ENCODE measurements at places on chromosomes 3 and 15.

DNA sequence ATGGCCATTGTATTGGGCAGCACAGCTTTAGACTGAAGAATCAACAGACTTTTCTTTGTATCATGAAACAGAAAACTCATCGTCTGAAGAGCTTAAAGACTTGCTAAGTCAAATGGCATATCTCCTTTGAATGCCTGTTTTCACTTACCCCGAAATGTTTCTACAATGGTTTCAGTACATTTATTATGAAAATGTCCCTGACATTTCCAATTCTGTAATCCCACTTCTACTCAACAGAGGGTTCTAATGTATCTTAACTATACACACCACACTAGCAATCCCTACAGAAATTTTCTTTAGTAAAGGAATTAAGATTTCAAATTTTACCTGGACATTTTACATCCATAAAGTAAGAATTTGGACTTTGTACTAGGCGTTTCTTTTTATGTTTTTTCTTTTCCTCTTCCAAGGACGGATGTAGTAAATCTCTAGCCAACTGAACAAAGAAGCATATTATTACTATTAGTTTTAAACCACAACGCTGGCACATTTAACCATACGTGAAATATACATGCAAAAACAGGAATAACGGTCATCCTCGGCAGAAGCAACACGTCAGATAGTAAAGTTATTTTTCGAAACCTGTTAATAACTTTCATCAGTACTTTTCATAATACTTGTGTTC, 1.1 kb downstream of the RPS27L start:
- DNase-seq, result no peak

- DNase-seq, result no peak
Observed at GRCh38 chr3:119340446-119340845, 46.3 kb downstream of the ARHGAP31 start.

DNA sequence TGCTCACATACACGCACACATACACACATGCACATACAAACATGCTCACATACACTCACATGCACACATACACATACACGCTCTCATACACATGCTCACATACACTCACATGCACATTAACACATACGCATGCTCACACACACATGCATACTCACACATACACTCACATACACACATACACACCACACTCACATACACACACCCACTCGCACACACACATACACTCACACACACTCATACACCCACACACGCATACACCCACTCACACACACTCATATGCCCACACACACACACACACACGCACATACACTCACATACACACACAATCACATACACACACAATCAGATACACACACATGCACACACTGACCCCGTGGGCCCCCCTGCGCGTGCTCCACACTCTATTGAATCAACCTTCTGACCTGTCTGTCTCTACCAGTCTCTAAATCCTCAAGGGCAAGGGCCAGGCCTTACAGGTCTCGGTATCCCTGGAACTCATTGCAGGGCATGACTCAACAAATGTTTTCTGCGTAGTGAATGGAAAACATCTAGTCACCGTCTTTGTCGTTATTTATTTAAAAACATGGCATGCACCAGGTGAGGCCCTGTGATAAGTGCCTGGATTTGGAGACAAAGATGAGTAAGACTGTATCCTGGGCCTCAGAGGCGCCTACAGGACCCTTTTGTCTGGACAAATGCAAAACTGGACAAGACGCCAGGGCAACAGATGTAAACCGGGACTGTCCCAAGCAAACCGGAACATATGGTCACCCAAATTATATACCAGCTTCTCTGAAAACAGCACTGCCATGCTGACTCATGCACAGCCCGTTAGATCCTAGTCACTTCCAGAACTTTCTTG, 41.8 kb downstream of the GRK7 start:
- DNase-seq, result no peak

DNA sequence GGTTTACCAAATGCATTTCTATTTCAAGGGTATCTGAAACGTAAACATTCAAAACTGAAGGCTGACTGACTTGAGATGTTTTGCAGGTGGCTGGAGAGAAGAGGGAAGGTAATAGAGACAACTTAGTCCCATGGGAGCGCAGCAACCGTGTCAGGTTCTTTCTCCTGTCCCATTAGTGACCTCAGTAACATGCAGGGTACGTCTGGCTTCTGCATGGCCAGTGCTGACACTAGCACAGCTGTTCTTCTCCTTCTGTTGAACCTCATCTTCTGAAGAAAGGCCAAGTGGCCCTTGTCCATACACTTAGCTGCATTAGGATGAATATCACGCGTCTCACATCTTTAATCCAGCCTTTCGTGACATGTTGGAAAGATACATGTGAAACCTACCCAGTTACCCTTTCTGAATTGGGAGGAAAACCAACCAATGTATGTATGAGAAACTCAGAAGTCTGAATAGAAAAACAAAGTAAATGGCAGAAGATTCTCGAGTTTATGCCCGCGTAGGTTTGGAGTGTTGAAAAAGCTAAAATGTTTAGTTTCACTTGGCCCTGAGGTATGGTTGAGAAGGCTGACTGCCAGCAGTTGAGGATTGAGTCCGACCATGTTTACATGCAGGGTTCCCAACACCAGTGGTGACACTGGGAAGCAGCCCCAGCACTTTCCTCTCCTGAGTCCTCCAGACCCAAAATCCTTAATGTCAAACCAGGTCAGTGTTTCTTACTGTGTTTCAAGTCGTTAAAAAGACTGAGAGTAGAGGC, 10.3 kb downstream of the NCBP2 start:
- DNase-seq, result no peak

GRCh38 chr3:122112754-122113153, 57.6 kb downstream of the CD86 start:
- no peak for DNase-seq

GRCh38 chr3:189772584-189772983, 141.4 kb downstream of the TP63 start:
- no peak for DNase-seq

- DNase-seq, result no peak
Observed at GRCh38 chr3:150798122-150798618, 35.2 kb upstream of the SIAH2 start.

DNA sequence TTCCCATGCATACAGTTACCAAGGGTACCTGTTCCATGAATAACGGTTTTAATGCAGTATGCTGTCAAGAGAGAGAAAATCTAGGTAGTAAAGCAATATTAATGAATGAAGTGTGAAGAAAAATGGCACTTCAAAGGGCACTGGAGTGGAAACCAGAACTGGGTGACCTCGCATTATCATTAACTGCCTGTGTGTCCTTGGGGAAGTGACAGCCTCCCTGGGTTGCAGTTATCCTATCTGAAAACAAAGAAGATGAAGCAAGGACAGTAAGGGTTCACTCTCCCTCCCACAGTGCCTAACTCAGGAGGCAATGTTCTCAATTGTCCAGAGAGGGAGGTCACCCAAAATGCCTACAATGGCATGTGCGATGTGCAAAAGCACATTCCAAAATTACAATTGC, 15.1 kb downstream of the MTHFS start:
- DNase-seq, result no peak

DNA sequence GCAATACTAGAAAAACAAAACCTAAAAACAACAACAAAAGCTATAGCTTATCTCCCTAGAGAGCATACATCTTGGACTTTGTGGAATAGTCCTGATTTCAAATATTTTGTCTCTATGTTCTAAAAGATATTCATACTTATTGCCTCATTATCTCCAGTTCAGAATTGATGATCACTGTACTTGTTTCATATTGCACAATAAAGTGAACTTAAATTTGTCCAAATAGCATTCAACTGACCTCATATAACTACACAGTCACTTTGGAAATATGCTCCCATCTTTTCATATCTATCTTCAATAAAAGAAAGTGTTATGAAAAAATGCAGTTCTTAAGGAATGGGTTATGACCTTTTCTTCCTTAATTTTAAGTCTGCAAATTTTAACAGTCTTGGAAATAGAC, 228.6 kb upstream of the CMC1 start:
- no peak for DNase-seq

DNA sequence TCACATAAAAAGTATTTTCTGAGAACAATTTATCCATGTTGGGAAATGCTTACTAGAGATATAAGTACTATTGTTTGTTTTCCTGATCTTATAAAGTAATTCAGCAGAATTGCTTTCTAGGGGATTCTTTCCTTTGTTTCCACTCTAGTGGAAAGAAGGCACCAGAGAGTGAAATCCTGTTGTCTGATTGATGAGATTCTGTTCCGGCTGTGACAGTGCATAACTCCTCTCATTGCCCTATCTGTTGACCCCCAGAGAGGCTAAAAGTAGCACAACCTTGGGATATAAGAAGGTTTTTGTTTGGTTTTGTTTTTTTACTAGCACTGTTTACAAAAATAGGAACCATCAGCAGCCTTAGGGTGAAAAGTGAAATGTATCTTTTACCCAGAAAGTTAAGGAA, 114.1 kb downstream of the ALCAM start:
- no peak for DNase-seq

DNA sequence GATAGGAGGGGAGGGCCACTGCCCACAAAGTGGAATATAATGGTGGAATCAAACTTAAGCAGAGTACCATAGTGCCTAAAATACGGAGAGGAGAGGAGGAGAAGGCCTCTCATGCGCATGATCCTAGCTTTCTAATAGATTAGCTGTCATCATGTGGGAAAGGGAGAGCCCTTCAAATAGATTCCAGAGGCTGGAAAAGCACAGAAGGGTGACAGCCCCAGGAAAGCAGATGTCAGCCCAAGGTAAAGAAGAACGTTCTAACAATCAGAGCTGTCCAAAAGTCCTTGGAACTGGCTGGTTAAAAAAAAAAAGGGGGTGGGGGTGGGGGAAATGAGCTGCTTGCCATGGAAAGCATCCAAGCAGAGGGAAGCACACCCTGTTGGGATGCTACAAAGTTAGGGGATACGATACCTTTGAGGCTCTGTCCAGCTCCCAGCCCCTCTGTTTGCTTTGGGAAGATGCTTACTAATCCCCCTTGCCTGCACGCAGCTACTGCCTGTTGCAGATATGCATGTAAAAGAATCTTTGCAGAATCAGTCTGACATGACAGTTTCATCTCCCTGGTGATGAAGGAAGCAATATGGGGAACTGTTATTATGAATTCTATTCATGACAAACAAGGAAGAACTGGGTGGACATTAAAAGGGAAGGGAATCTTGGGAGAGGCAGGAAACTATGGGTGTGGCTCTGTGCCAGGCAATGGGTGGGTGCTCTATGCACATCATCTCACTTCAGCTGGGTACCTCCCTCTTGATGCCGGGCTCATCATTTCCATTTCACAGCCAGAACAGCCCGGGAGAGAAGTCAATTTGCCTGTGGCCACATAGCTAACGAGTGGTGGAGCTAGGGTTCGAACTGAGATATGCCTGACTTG, 10.1 kb upstream of the LMCD1 start:
- no peak for DNase-seq

GRCh38 chr3:176919836-176920765, 277.2 kb downstream of the TBL1XR1 start:
- no peak for DNase-seq

DNA sequence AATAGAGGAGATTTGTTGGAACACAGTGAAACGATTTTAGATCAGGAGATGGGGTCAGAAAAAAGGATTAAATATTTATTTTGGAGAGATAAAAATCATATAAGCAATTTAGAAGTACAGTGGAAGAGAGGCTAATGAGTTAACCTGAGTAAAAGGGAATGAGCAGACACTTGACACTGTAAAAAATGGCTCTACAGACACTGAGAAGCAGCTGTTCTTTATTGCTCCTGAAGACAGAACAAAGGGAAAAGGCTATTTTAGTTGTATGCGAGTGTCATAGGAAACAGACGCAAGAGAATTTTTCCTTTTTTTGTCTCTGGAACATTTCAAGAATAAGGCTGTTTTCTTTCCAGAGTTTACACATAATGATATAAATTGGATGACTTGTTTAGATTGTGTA, 34.3 kb downstream of the ASTE1 start:
- DNase-seq, result no peak

GRCh38 chr15:64982472-64982871, 7.2 kb downstream of the SPG21 start:
- no peak for DNase-seq

DNA sequence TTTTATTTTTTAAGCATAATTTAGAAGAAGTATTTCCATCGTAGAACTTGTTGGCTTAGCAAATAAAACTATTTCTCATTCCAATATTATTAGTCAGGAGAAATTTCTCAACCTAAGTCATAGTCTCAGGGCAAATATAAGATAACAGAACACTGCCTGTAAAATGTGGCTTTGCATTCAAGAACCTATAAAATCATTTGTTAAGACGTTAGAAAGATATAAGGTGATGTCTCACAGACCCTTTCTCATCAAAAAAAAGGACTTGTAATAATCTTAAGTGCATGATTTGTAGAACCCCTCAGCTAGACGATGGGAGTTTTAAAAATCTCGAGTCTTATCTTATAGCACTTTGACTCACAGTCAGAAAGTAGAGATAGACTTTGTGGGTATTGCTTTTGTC, 314.7 kb upstream of the CFAP20DC start:
- DNase-seq, result no peak

GRCh38 chr3:65928110-65928509, 110.6 kb downstream of the MAGI1 start:
- DNase-seq, result no peak

GRCh38 chr3:27723815-27724458, 1.8 kb upstream of the EOMES start:
- DNase-seq, result no peak

- DNase-seq, result no peak
Observed at GRCh38 chr3:194401868-194402329, 2.8 kb upstream of the GP5 start.

GRCh38 chr3:156802821-156803606, 23.1 kb upstream of the LEKR1 start:
- no peak for DNase-seq

DNA sequence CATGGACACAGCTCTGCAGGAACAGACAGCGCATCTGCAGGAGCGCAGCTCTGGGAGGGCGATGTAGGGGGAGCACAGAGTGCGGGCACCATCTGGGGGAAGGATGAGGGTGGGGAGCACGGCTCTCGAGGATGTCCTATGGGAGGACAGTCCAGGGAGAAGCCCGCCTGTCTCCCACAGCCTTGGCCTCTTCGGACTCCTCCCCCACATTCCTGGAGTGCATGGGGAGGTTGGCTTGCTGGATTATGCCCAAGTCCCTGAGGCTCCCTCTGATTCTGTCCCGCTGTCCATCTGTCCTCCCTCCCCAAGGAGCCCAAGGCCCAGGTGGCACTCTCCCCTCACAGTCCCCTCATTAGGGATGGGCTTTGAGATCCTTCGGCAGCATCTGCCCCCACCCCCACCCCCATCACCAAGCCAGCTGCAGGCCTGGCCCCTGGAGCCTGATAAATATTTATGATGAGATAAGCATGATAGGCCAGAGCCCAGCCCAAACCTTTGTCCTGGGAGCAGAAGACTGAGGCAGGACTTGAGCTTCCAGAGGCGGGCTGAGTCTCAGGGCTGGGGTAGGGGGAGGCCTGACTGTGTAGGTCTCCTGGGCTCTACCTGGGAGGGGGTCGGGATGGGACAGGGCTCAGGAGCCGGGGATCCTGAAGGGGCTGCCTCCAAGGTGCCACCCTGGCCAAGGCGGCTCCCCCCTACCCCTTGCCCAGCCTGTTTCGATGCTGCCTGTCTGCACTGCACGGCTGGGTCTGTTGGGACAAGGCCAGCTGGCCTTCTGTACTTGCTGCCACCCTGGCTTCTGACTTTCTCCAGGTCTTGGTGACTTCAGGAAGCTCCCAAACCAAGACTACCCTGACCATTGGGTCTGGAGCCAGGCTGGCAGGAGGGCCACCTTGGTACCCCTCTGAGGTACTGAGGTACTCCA, 28.6 kb upstream of the SEMA3F start:
- no peak for DNase-seq
